GM12865 (cell line): ENCODE measurements at places on chromosomes 4 and X.

- DNase-seq, result no peak
Measured at GRCh38 chr4:139465922-139466321, 12.0 kb downstream of the RAB33B start.

GRCh38 chrX:44344194-44344593 is 722 bp upstream of the EFHC2 start:
- DNase-seq, result peak; percentile 19

DNA sequence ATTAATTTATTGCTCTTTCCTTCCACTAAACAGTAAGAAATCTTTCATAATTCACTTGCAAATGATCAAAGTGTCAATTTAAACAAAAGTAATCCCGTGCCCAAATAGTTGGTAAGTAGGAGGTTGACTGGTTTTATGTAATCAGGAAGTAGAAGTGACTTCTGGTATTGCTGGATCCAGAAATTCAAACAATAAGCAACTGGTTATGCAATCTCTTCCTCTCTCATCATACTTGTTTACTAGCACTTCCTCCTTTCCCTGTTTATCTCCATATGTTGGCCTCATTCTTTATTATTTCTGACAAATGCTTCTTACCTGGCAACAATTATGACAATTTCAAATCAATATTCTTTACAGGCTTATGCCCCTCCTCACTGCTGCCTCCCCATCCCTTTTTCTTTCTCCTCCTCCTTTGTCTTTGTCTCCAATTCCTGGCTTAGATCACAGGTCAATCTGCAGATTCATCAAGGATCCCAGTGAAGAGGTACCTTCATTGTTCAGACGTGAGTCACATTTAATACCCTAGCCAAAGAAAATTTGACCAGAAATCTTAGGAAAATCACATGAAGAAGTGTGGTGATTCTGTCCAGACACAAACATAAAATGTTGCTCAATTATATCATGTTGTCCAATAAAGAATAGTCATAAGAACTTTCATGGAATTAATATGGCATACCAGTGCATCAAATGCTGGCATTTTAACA is 323.2 kb upstream of the PCDH7 start:
- DNase-seq, result no peak

- no peak for DNase-seq
Measured at GRCh38 chr4:176409627-176410026, 89.9 kb downstream of the SPCS3 start.

DNA sequence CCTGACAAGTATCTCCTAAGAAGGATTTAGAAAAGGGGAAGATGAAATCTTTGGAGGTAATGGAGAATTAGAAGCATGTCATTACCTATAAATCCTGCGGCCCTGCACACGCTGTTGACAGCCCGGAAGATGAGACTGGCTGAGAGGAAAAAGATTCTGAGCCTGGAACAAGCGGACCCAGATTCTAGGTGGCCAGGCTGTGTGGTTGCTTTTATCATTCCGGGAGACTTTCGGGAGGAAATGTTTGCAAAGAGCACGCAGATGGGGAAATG is 5.8 kb upstream of the PPP2R3B start:
- no peak for DNase-seq

- DNase-seq, result peak; percentile 61
Measured at GRCh38 chr4:174873931-174874330, 44.2 kb upstream of the ADAM29 start.

DNA sequence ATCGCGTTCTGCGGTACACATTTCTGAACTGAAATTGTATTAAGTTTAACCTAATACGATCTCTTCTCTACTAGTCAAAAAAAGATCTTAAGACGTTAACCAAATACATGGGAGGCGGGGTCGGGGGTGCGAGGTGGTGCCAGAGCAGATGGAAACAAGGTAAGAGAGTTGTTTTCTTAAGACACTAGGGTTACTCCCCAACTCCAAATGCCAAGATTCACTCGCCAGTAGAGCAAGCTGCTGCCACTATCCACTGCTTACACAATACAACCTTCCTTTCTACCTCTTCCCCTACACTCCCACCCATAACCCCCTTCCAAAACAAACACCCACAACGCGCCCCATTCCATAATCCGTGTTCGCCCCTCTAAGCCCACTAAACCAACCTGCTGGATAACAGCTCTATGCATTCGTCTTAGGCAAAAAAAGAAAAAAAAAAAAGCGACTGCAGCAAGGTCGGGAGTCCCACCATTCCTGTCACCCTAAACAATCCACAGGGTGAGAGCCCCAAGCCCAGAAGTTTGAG is 1.3 kb downstream of the LCORL start:
- peak; percentile 31 for DNase-seq

DNA sequence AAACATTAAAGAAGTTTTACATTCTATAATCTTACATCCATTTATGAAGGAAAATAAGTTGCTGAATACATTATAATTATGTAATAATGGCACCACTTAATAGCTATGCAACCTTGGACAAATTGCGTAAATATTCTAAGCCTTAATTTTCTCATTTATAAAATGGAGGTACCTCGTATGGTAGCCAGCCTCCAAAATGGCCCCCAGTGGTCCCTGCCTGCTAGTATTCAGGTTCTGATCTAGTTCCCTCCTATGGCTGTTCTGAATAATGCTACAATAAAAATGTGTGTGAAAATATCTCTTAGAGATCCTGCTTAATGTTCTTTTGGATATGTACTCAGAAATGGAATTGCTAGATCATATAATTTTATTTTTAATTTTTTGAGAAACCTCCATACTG is 11.0 kb upstream of the NKX3-2 start:
- DNase-seq, result no peak

DNA sequence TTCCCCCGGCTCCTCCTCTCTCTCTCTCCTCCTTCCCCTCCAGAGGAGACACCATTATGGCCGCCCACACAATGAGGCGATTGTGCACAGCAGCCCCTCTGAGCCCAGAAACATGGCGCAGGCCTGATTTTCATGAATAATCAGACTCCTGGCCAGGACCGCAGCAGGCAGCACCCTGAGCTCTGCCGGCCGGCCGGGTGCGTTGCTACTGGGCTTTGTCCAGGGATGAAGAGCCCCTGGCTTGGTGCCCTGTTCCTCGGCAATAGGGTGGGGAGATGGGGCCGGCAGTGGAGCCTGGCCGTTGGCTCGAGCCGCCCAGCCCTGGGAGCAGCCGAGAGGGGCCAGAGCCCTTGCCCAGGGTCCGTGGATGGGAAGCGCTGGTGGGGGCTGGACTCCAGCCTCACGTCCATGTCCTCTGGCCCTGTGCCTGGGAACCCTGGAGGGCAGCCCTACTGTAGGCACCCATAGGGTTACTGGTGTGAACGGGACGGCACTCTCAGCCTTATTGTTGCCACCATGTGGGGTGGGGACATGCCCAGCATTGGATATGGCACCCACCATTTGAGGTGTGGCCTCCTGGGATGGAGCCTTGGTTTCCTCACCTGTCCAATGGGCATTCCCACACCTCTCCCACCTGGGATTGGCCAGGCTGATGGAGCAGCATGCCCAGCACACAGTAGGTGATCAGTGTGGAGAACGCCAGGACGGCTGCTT is 103.0 kb downstream of the SORCS2 start:
- DNase-seq, result no peak

DNA sequence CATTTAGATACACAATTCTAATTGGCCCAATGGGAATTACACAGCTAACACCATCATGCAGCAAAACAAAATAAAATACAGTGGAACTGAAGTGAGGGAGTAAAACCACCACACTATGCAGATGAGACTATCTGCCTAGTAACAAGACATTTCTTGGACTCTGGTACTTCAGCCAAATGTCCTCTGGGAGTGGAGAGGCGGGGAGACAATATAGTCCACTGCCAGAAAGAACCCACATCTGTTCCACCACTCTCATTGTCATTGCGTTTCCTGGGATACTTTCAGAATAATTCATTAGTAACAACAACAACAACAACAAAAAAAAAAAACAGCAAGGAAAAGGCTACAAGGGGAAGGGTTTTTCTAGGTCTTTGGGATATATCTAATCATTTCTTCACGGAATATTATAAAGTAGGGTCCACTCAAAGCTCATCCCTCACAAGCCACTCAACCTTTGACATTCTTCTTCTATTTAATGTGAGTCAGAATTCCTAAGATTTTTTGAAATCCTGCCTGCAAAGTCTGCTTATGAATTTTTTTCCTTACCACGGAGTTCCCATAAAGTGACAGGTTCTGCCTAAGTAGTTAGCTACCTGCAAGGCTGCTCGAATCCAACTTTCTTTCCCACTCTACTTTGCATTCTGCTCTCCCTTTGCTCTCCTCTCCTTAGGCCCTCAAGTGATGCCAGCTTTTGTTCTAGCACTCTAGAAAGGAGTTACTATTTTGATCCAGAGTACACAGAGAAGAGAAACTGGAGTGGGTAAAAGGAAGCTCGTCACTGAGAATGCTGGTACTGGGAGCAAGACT is 254.6 kb downstream of the CHIC1 start:
- DNase-seq, result no peak

DNA sequence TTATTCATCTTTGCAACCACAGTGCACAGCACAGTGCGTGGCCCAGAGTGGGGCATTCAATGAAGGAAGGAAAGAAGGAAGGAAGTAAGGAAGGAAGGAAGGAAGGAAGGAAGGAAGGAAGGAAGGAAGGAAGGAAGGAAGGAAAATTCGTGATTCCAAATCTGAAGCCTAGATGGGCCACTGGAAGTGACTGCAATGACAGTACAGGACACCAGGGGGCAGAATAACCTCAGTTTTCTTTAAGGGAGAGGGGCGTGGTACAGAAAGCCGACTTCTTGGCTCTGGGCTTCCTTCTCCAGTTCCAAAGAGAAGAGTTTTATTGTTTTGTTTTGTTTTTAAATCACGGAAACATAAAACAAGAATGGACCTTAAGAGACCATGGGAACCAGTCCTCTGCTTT is 47.8 kb downstream of the APLN start:
- DNase-seq, result peak; percentile 49

DNA sequence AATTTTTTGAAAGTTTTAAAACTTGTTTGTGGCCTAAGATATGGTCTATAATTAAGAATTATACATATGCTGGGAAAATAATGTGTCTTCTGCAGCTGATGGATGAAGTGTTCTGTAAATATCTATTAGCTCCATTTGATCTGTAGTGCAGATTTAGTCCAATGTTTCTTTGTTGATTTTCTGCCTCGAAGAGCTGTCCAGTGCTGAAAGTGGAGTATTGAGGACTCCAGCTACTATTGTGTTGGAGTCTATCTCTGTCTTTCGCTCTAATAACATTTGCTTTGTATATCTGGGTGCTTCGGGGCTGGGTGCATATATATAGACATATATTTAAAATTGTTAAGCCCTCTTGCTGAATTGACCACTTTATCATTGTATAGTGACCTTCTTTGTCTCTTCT is 2127.3 kb downstream of the PCDH7 start:
- DNase-seq, result no peak

- DNase-seq, result no peak
Measured at GRCh38 chrX:116342903-116343302, 93.5 kb upstream of the SLC6A14 start.

DNA sequence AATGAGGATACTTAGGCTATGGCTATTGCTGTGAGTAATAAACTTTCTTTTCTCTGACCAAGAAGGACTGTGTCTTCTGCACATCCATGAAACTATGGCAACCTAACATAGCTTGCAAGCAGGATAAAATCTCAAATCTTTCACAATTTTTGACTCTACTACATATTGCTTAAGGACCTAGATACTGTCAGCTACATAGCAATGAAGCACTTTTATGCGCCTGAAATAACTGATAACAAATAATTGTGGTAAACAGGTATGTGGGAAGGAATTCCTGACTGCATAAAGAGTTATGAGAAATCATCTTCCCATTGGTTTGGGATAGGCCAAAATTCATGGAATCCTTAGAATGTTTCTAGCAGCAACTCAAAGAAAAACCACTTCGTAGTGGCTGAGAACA is 41.2 kb upstream of the PDGFC start:
- no peak for DNase-seq

GRCh38 chr4:11801466-11802446 is 373.1 kb upstream of the HS3ST1 start:
- DNase-seq, result no peak

- DNase-seq, result peak; percentile 93
Measured at GRCh38 chrX:109270580-109271484, 211.1 kb downstream of the GUCY2F start.

DNA sequence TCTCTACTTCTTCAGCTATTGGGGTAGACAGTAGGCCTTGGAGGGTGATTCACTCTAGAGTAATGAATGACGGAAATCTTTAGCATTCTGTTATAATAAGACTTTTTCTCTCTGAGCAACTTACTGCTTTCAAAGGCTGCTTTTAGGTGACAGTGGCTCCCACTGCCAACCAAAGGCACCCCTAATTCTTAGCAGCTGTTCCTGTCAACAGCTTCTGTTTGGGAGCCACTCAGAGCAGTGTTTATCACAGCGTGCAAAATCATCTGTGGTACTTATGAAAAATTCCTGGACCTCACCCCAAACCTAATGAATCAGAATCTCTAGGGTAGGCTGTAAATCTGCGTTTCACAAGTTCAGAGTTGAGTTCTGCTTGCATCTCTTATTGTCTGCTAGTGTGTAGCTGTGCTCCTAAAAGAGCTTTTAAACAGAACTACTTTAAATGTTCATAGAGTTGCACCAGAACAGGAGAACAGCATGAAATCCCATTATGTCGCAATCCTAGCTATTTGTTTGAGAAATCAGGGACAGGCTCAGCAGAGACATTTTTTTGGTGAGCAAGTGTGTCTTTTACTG is 52.8 kb upstream of the POU4F2 start:
- no peak for DNase-seq

DNA sequence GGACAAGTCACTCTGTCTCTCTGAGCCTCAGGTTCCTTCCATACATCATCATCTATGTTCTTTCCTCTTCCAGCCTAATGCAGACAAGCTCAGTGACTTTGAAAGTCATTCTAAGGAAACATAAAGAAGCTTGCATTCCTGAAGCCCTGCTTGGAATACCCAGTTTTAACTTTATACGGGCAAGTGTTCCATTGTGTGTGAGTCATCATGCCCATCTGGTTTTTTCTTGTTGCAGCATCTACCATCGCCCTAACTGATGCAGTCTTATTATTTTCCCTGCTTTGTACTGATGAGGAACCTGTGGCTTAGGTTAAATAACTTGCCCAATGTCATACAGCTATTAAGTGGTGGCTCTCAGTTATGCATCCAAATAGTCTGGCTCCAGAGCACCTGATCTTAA is 177.9 kb upstream of the RAI2 start:
- DNase-seq, result no peak

- DNase-seq, result no peak
Measured at GRCh38 chrX:39749135-39749534, 348.6 kb downstream of the BCOR start.

GRCh38 chr4:59127743-59128142 is 2017.6 kb upstream of the IGFBP7 start:
- no peak for DNase-seq

GRCh38 chrX:44871931-44872820 is 812 bp upstream of the KDM6A start:
- DNase-seq, result no peak

DNA sequence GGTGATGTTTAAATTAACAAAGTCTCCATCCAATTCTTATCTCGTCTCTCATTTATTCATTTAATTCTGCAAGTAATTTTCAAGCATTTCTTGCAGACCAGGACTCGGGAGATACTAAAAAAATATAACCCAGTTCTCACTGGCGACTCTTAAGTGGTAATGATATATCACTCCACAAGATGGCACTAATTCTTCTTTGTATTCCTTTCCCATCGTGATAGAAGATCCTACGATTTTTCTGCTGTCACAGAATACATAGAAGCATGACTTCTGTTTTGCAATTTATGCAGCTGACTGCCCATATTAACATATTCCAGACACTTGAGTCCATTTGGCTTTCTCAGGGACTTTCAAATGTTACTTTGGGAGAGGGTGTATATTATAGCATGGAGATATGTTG is 64.0 kb upstream of the FGF13 start:
- peak; percentile 3 for DNase-seq
